ENCODE measurements at places on chromosomes 4 and X.

DNA sequence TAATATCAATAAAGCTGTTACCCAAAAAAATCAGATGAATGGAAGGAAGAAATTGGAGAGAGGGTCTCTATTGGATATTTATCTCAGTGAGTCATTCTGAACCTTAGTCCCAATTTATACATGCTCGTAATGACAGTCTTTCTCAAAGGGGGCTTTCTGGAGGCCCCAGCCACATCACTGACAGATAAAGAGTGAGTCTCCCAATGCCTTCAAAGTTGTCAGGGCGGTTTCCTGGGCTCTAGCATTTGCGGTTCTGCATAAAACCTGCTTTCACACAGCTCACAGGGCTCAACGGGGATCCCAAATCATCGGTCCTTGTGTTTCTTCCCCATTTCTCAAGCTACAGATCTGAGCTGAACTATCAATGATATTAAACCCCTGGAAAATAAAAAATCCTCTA is 17.3 kb downstream of the TCEANC start:
- no peak for DNase-seq

DNA sequence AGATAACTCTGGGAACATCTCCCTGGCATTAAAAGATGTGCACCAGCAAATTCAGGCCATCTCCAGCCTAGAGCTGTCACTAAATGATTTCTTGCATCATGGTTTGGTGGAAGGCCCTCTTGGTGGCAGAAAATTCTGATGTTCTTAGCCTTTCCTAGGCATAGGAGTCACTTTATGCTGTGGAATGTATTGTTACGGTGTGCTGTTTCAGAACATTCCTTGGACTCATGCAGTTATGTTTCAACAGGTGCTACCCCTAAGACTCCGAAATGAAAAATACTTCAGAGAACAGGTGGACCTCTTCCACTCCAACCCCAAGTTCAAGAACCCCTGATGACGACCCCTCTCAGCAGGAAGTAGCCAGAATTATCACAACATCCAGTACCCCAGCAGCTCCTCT is 20.3 kb upstream of the PAPSS1 start:
- DNase-seq = no peak

- DNase-seq = no peak
These were observed 146.7 kb upstream of the MAP3K15 start for GRCh38 chrX:19661961-19662360.

GRCh38 chr4:30717208-30718020 is 2.8 kb upstream of the PCDH7 start:
- peak; percentile 24 for DNase-seq

DNA sequence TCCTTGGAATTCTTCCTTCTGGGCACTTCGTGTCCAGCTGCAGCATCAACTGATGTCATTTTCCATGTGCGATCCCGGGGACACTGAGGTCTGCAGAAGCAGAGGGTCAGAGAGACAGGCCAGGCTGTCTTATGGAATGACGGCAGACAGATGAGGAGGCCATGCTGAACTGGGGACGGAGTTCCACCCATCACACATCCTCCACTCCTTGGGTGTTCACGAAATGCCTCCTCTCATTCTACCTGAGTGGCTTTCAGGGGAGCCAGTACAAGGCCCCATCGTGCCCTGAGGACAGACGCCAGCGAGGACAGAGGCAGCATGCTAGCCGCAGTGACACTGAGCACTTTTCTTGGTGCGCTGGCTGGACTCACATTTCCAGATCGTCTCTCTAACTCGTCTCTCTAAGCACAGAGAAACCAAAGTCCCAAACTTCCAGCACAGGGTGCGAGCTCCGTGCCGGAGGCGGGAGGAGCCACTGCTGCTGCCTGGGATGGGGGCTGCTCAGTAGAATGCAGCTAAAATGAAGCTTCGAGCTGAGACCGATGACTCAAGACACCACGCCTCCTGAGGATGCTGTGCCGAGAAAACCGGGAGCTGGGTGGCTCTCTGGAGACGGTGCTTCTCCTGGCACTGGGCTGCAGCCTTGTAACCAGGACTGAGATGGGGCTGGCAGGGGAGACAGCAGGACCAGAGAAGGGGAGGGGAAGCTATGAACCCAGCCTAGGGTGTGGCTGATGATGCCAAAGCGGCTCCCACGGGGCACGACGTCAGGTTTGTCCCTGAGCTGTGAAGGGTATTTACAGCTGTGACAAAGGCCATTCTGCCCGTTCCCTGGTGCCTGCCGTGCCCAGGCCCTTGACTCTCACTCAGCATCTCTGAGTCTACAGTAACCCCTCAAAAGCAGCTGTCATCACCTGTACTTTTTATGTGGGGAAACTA is 8.2 kb downstream of the ABLIM2 start:
- no peak for DNase-seq

GRCh38 chr4:147138171-147138570 is 192.5 kb upstream of the TTC29 start:
- DNase-seq = no peak

GRCh38 chr4:62822306-62822705 is 1586.9 kb downstream of the TECRL start:
- DNase-seq = no peak

- no peak for DNase-seq
These were observed 460.5 kb downstream of the CENPC start for GRCh38 chr4:67084783-67085182.

GRCh38 chr4:108619372-108620100 is 840 bp upstream of the RPL34 start:
- DNase-seq = peak; percentile 45

DNA sequence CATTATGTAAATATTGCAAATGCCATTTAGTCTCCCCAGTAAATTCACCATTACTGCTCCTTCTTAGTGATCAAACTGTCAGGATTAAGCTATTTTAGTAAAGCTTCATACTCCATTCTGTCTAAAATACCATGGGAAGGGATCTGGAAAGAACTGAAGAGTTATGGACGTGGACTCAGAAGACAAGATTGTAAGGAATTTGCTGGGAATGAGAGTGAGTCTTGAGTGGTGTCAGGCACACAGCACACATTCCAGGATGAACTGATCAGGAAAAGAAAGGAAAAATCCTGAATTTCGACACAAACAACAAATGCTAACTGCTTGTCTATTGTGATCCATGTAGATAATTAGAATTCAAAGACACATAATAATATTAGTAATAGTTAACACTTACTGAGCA is 311.0 kb downstream of the CENPC start:
- DNase-seq = no peak

DNA sequence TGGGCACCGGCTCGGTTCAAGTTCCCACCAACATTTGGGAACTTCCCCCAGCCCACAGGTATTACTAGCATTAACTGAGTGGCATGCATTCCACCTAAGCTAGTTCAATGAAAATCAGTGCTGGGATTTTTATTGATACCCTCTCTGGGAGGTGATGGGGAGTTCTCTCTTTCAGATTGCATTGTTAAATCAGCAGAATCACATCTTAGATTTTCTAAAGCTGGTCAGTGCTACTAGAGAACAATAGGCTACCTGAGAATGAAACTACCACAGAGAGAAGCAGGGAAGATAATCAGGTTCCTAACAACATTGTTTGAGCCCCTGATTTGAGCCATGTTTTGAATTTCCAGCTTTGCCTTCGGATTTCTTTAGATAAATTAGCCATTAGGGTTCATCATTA is 16.0 kb downstream of the EPGN start:
- DNase-seq = no peak

DNA sequence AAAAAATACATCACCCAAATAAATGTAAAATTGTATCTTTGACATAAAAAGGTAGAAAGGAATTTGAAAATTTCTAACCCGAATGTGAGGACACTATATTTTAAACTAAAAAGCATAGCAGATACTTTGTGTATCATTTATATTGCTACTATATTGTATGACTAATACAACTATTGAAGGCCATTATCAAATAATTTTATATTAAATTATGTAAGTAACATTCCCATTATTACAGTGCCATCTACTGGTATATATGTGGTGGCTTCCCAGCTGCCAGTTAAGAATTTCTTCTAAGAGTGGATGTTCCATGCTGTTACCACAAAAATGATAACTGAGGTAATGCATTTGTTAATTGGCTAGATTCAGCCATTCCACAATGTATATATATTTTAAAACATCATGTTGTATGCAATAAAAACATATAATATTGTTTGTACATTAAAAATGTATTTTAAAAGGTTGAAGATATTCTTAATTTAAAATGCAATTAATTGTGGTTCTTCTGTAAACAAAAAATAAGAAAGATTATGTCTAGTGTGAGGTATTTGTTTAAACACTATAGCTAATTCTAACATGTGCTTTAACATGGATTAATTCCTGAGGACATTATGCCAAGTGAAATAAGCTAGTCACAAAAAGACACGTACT is 65.3 kb downstream of the EGF start:
- DNase-seq = no peak

DNA sequence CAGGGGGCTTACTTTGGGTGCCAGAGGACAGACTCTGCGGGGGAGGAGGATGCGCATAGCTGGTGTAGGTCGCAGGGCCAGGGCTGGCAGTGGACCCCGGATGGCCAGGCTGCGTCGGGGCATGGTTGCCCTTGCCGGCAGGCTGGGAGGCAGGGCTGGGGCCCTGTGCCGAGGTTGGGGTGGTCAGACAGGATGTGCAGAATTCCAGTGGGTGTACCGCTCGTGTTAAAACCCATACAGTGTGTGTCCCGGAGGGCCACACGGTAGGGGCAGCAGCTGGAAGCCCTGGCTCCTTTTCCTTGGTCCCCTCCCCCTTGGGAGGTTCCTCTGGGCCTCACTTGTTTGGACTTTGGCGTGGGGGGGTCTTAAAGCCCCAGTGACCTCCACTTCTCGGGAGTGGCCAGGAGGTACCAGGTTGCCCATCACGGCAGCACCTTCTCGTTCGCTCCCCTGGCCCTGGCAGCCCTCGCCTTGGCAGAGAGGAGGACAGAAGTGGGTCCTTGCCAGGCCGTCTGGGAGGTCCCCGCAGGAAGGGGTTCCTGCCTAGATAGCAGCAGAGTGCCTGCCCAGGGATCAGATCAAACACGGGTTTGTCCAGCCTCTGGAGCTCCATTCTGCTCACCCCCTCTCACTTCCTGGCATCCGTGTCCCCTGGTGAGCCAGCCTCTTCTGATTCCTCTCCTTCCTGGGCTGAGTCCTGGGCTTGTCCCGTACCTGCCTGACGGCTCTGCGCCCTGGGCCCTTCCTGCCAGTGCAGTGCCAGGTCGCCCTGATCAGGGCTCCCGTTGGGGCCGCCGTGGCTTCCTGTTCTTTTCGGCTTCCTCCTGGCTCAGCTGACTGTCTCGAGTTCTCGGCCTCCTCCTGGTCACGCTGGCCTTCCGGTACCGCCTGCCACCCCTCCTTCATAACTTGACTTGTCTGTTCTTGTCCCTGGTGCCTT is 56.7 kb upstream of the HGFAC start:
- DNase-seq = no peak

DNA sequence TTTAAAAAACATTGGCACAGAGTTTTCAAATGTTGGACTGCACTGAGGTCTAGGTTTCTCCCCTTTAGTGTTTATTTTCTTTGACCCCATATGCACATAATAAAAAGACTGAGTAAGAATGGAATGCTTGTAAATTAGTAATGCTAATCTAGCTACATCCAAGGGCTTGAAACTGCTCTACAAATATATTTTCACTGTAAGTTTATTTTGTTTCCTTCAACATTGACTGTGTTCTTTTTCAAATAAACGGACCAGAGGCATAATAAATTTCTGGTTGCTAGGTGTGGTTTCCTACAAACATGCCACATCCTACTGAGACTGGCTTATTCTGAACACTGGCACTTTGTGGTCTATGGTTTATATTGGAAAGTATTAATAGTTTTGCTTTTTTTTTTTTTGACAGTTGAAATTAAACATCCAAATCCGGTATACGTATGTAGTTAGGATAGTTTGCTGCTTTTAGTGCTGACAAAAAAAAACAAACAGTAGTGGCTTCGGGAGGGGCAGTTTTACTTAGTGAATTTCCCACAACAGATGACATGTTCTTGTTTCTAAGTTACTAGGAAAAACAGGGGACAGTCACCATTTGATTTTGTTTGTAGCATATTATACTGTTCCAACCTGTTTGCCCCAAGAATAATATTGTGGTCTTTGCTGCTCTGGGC is 13.2 kb downstream of the CA5B start:
- no peak for DNase-seq

DNA sequence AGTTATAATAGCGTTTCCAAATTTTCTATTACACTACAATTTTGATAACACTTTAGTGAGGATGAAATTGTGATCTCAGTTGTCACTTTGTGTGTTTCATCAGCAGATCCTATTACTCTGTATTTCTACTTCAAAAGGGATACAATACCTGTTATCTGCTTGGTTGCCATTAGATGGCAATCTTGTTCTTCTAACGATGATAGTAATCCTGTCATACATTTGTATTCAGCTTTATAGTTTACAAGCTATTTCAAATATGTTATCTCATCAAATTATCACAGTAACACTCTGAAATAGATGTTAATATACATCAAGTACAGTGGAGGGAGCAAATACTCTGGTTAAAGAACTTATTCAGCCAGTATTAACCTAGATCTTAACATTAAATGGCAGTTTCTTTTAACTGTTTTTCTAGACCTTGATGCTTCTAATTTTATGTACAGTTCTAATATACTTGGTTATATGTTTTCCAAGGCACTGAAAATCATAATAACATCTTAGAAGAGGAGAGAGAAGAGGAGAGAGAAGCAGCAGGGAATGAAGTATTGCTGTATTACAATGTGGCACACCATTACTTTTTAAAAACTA is 292.0 kb downstream of the CCSER1 start:
- no peak for DNase-seq
